Stimulated activated CD4-positive, alpha-beta T cell treated with anti-CD3 and anti-CD28 coated beads, Interleukin-1b, Interleukin-23, amount 100 ng/mL, for 1 hour (primary cell): ENCODE measurements at places on chromosomes 4 and X.

- DNase-seq, result no peak
These were observed 36.8 kb upstream of the TMEM184C start for GRCh38 chr4:147580396-147580795.

- DNase-seq, result no peak
These were observed 111.3 kb downstream of the AFF1 start for GRCh38 chr4:87046121-87046551.

DNA sequence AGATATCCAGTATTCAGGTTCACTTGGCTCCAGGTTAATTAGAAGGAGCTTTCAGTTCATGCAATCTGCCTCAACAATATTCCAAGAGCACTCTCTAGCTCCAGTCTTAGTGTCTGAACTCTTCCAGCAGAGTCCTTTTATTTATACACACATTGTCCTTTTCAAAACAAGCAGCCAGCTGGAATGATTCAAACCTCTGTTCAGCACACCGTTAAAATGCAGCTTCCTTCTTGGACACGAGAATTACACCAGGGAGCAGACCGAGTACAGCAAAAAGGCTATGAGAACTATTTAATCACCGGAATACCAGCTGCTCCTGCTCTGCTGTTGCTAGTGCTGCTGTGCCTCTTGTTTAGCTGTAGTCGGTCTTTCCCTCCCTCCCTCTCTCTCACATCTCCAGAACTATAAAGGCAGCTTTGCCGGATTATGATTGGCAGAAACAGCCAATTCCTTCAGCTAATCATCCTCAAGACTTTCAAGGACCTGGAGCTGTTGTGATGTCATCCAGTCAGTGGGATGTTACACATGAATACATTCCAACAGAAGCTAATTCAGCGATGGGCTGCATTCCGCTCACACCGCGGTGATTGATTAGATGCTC lies at the start of gene NDST4:
NDST4 (minus strand) TSS at position 115 of the 601 bp plus-strand sequence. CDS start 36,584 bp downstream, outside the sequence.
- DNase-seq, result no peak

- no peak for DNase-seq
These were observed 10.6 kb upstream of the AMOT start for GRCh38 chrX:112851161-112851779.

DNA sequence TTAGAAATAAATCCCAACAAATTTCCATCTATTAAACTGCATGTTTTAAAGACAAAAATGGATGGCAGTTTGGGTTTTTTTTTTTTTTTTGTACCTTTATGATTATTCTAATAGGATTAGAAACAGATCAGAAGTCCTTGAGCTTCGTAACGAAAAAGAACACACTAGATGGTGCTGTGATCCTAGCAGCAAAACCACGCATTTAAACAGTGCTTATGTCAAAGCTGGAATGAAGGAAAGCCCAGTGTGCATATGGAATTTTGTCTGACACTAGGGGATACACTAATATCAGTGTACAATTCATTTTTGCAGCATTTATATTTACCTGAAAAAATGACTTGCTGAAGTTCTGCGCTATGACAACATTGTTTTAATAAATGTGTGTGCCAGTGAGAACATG lies 229.1 kb downstream of the VEGFC start:
- no peak for DNase-seq

DNA sequence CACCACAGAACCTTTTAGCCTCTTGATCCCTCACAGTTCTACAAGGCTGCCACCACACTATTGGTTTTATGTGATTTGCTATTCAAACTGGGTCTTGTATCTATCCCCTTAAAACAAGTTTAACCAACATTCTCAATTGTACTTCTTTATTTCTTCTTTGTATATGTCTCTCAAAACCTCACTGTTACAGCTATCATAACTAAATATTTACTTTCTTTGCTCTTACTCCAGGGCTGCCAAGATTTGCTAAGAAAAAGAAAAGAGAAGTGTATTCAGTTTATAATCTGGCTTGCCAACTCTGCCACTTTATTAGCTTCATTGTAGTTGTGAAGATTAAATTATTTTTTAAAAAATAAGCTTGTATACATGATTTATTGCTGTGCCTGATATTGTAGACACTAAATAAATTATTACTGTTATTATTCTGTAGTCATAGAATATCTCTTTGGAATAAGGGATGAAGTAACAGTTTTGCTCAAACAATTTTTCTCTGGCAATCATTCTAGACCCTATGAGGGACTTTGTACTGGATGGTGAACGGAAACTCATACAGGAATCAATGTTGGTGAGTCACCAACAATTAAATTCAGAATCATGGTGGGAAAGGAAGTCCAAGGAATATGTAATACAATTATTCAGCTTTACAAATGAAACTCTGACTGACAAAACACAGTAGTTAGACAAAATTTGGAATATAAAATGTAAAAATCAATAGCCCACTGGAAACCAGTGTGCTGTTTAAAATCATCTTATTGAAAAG lies 127.1 kb upstream of the DCAF8L1 start:
- no peak for DNase-seq

- DNase-seq, result no peak
These were observed 110.8 kb upstream of the TEX13A start for GRCh38 chrX:105331244-105331643.

DNA sequence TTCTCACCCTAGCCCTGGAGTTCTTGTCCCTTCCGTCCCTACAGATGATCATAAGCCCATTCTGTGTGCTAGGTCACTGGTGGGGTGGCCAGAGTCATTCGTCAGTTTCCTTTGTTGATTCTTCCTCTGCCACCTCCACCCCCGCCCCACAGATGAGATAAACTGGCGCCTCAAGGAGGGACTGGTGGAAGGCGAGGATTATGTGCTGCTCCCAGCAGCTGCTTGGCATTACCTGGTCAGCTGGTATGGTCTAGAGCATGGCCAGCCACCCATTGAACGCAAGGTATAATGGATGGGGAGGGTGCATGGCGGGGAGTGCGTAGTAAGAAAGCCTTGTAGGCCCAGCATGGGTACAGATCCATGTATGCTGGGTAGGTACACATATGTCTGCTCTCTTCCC lies 6.4 kb downstream of the USP11 start:
- no peak for DNase-seq

DNA sequence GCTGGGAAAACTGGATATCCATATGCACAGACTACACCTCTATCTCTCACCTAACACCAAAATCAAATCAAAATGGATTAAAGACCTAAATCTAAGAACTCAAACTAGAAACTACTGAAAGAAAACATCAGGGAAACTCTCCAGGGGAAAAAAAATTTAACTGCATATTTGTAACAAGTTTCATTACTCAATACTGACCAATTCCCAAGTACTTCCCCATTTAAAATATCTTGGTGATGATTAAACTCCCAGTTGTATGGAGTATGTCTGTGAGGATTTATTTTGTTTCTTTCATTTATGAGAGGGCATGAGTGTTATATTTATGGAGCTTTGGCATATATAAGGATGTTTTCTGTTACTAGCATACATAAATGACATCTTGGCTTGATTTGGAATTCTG lies 112.3 kb upstream of the IL15 start:
- no peak for DNase-seq

GRCh38 chr4:146256328-146256727 lies 42.0 kb downstream of the REELD1 start:
- no peak for DNase-seq

DNA sequence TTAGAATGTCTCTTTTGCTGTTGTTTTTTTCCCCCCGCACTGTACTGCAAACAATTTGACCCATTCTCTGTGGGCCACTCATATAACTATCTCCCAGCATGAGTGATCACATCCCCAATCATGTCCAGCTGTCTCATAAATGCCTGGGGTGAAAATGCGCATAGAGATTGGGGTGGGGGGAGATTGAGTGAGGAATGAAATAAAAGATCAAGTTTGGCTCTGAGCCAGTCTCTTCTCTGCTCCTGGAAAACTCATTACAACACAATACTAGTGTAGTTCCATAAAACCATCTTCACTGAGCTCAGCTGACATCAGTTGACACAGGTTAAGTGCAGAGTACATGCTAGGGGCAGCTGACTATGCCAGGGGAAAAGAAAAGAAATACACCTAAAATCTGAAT lies 96.9 kb downstream of the EGF start:
- no peak for DNase-seq

DNA sequence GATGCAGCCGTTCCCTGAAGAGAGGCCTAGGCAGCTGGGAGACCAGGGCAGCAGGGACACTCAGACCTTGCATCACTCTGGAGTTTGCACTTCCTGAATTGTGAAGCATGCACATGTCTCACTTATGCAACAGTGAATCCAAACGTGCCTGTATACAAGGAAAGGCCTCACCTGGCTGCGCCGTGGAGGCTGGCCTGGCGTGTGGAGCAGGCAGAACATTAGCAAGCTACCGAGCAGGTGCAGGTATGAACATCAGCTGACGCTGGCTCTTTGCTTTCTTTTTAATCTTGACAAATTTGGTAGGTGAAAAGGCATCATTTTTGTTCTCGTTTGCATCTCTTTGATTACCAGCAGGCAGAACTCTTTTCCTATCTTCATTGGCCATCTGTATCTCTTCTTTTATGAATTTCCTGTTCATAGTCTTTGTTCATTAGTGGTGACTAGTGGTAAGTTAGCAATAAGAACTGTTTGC lies 37.1 kb upstream of the IRAK1 start:
- no peak for DNase-seq

DNA sequence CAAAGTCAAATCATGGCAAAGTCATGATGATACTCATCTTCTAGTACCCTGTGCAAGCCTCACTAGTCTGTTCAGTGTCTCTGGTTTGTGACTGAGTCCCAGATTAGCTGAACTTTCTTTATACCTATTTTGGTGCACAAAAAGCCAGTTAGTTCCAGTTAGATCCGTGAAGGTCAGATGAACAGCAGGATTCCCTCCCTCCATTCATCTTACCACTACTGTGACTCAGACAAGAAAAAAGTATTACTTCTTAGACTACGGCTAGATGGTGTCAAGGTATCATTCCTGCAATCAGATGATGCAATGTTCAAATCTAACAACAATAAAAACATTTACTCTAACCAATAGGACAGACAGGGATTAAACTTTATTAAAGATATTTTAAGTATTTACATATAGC lies 30.4 kb downstream of the ARHGEF6 start:
- no peak for DNase-seq

DNA sequence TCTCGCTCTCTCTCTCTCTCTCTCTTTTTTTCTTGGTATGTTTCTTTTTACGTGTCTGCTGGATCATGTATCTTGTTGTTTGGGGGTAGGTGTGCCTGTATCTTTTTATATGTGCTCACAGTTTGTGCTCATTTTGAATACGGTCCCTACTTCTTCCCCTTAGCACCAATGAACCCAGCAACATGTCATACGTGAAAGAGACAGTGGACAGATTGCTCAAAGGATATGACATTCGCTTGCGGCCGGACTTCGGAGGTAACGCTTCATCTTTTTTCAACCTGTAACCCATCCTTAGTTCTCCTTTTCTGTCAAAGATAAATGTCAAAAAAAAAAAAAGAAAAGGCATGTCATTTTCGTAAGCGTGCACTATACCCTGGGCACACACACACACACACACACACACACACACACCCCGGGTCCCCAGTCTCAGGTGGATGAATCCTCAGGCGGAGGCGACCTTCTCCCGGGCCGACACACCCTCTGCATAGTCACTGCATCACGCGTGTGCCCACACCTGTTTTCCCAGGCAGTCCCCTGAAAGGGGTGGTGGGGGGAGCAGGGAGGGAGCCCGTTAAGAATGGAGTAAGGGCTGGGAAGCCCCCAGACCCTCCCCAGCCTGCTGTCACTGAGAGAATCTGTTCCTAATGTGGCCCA lies 511 bp downstream of the GABRB1 start:
- DNase-seq, result no peak

GRCh38 chr4:13762130-13762529 lies 134.6 kb upstream of the BOD1L1 start:
- DNase-seq, result no peak

- DNase-seq, result no peak
These were observed 1.1 kb downstream of the HCFC1 start for GRCh38 chrX:153970357-153971123.

GRCh38 chrX:124594017-124594651 lies 247.8 kb downstream of the SH2D1A start:
- DNase-seq, result no peak

- DNase-seq, result no peak
These were observed 515.3 kb upstream of the ARX start for GRCh38 chrX:25531096-25531495.

GRCh38 chrX:74291577-74291963 lies 12.4 kb upstream of the ZCCHC13 start:
- DNase-seq, result no peak

DNA sequence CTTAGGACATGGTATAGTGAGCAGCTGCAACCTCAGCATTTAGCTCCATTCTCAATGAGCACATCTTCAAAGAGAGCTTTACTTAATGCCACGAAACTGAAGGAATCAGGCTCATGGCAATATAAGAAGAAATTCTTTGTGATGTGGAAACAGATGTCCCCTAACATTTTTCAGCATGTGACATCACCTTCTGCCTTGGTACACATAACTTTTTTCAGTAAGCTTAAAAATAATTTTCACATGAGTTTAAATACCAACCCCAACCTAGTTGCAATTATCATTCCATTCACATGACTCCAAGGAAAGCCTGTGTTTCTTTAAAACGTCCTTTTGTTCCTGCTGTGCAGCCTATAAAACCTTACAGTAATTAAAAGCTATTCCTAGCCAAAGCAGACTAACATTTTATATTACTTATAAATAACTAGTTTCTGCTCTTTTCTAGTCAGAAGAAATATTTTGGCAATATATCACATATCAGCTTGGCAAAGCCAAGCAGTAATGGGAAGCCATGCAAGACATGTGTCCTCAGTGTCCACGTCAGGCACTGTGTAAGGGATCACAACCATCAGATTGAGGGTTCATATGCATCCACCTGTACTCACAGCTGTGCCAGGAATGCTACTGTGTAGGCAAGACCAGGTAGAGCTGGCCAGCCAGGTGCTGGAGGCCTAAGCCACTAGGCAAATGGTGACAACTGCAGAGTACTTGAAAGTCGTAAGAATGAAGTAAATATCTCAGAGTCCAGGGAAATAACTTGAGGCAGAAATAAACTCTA lies 466.6 kb downstream of the INPP4B start:
- DNase-seq, result no peak

DNA sequence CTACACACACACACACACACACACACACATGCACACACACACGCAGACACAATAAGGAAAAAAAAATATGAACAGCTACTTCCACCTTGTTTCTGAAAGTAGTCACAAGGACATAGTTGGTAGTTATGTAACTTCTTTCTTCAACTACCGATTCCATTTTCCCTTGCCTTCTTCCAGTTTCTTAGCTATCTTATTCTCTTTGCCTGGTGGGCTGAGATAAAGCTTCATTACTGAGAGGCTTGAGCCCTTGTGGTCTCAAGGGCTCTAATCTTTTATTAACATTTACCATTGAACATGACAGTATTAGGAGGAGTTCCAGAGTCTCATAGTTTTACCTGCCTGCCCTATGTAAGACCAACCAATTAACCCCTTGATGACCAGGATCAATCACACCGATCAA lies 8.9 kb upstream of the SMIM10 start:
- DNase-seq, result no peak

DNA sequence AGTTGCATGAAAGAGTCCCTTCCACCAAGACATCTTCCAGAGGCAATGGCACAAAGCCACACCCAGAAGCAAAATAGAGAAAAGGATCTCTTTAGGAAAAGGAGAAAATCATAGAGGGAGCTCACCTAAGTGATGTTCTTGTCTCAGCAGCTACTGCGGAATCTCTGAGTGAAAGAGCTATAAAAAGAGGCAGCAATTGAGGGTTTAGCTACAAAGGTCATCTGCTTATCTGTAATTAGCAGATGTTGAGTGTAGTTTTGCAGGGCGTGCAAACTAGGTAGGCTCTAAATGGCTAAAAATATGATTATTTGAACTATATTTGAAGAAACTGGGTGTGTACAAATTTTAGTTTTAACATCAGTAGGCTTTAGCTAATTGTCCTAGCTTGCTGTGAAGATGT lies 276.0 kb downstream of the HS3ST1 start:
- no peak for DNase-seq
